ENCODE measurements at places on chromosomes 7 and 10.

- DNase-seq = no peak
These were observed 34.0 kb downstream of the TMEM270 start for GRCh38 chr7:73894733-73895551.

DNA sequence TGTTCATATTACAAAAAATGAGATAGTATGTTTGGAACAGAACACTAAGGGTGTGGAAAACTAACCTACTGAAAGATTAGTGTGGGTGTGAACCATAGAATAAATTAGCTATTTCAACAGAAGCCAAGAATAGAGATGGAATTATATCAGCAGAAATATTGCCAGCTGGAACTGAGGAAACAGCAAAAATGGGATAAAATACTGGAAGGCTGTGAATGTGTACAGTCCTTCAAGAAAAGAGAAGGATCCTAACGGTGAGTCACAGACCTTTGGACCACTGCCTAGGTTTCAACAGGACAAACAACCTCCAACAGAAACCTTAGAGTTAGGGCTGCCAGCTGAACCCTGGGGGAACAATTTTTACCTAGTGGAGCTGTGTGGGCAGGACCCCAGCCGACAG is 395.0 kb downstream of the ZWINT start:
- no peak for DNase-seq

DNA sequence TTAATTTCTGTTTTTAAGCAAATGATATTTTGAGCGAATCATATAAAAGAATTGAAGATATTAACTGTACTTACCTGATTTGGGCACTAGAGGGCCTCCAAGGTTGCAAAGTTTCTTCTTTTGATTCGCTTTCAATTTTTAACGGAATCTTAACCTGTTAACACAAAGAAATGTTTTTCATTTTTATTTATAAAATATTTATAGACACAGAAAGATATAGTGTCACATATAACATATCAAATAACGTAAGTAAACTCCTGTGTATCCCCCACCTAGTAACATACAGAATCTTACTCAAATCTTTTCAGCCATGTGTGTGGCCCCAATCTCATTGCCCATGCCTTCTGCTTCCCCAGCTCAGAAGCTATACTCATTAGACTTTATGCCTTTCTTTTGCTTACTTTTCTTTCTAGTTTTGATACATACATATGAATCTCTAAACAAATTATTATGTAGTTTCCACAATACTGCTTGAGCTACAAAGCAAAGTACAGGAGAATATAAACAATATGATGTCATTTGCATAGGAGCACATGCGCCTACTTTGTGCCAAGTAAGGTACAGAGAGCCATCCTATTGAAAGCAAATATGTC is 49.5 kb upstream of the ZPBP start:
- peak; percentile 51 for DNase-seq

DNA sequence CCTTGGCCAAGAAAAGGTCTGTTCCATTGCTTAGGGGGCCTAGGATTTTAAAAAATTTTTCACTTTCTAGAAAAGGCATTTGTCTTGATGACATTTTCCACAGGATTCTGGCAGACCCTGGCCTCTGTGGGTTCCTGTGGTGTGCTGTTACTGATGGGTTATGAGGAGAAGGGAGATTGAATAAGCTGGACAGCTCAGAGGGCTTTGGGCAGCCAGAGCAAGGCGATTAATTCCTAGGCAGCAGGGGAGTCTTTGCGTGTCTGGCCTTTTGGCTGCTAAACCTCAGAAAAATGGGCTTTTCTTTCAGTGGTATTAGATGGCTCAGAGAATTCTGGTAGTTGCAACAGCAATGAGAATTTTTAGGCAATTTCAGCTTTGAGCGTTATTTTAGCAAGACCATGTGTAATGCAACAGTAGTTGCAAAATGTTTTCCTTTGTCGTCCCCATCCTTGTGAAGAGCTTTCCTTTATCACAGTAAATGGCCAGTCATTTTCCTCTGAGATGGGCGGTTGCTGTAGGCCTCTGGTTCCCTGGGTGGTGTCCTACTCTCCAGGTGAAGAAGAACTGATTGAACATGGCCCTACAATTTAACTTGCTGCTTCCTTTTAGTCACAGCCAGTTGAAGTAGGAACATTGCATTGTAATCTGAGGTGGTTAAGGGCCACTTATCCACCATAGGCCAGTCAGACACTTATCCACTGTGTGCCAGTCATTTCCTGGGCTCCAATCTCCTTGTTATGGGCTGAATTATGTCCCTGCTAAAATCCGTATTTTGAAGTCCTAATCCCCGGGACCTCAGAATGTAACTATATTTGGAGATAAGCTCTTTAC is 43.2 kb downstream of the SH2D4B start:
- no peak for DNase-seq

DNA sequence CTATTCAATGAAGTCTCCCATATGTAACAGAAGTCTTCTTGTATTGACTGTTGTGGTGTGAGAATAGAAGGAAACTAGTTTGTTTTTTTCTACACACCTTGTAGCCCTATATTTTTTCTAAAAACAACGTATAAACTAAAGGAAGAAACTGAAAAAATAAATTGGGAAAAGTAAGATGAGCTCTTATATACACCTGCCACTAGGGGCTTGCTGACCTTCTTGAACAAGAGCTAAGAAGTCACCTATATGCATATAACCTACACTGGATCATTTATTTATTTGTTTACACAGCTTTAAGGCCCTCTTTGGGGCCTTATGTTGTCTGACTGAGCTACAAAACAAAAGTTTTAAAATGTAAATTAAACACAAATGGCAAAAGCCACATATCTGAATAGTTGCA is 383.0 kb downstream of the HPSE2 start:
- DNase-seq = no peak

DNA sequence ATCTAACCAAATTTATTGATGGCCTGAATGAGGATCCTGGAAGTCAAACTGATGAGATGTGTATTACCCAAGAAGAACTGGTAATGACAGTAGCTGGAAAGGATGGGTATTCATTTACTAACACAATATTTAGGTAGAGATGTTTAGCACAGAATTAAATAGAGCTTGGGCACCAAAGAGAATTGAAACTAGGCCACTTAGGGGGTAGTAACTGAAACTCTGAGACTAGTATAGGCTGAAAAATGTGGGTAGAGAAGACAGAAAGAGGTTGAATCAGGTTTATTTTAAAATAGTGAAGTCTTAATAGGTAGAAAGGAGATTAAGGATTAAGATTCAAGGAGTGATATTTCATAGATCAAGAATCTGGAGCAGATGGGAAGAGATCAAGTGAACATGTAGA is 155.8 kb downstream of the MLLT10 start:
- DNase-seq = no peak

DNA sequence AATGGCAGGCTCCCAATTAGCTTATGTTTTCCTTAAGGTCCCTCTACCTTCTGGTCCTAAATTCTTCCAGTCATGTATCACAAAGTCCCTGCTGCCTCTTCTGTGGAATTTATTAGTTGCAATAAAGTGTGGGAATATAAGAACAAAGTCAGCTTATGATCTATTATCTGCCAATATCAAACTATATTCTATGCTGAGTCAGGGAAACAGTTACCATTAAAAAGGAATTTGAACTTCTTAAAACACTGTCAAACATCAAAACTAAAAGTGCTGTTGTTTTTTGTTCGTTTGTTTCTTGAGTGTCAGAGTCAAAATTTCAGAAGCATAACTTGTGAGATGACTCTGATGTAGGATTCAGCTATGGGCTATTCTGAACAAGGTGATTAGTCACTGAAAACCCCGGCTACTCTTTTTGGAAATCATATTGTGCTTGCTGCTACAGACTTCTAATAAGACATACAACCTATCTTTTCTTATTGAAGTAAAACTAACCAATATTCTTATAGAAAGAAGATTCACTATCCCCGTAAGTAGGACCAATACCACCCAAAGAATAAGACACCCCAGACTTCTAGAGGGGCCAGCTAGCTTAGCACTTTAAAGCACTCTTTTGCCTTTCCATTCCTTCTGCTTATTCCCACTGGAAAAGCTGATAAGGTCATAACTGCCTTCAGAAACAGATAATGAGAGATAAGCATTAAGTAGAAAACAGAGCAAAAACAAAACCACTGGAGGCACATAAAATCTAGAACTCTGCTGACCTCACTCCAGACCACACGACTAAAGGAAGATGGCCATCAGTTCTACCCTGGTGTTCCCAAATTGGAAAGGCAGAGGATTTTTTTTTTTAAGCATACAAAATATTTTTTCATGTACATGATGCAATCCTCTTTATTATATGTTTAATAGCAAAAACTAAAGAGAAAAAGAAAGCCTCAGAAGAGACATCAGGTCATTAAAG is 370.6 kb downstream of the PARD3 start:
- DNase-seq = no peak

GRCh38 chr10:103535595-103535994 is 42.1 kb downstream of the NEURL1 start:
- no peak for DNase-seq

GRCh38 chr10:92291921-92292845 is 1.2 kb downstream of the MARCHF5 start:
- peak; percentile 25 for DNase-seq

DNA sequence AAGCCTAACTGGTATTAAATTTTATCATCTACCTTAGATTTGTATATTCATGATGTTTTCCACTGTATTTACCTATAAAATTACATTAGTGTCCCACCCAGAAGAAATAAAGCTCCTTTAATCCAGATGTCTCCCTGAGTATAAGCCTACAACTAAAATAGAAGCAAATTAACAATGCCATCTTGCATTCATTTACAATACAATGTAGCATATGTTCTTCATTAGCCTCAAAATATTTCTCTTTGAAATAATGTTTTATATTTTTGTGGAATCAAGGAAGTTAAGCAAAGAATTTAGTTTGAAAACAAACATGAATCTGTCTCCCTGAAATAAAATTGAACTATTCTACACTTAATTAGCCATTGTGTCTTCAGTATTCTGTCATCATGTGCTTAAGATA is 112.3 kb downstream of the CACNA2D1 start:
- no peak for DNase-seq

DNA sequence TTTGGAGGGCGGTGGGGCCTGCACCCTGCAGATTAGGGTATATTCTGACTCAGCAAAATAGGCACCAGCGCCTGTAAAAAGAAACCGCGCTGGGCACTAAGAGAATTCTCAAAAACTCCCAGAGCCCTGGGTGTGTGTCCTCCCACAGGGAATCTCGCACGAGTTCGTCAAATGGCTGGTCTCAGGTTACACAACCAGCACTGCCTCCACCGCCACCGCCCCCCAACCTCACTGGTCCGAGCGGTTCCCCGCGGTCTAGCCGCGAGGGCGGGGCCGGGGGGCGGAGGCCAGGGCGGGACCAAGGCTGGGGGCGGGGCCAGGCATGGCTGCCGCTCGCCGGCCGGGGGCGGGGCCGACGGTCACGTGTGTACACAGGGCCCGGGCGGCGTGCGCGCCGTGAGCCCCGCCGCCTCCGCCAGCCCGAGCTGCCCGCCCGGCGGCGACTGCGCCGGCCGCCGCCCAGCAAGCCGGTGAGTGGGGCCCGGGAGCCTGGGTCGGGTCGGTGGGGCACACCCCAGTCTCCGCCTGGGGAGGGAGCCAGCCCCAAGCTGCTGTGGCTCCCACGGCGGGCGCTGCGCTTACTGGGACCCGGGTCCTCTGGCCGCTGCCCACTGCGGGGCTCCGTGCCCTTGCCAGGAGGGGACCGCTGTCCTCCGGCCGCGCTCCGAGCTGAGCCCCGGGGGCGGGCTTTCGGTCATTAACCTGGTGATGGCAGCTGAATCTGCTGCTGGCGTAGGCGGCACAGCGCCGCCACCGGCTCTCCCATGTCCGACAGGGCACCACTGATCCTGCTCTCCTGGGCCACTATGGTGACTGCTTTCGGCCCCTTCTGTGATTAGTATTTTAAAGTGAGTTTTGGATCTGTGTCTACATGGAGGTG is at the start of gene GPR146:
TSS of gene GPR146 (plus strand) at position 358 of the 880 bp plus-strand sequence. CDS start 12,970 bp downstream, outside the sequence.
- DNase-seq = peak; percentile 86

GRCh38 chr10:15660990-15661389 is 58.7 kb downstream of the ITGA8 start:
- no peak for DNase-seq

GRCh38 chr7:99992330-99993038 is 16.7 kb upstream of the AZGP1 start:
- no peak for DNase-seq

GRCh38 chr7:11896663-11897062 is 64.7 kb upstream of the THSD7A start:
- no peak for DNase-seq

GRCh38 chr7:140998715-140999114 is 16.0 kb downstream of the MRPS33 start:
- DNase-seq = no peak

- DNase-seq = no peak
These were observed 6.0 kb downstream of the FKBP14 start for GRCh38 chr7:30020535-30020934.

DNA sequence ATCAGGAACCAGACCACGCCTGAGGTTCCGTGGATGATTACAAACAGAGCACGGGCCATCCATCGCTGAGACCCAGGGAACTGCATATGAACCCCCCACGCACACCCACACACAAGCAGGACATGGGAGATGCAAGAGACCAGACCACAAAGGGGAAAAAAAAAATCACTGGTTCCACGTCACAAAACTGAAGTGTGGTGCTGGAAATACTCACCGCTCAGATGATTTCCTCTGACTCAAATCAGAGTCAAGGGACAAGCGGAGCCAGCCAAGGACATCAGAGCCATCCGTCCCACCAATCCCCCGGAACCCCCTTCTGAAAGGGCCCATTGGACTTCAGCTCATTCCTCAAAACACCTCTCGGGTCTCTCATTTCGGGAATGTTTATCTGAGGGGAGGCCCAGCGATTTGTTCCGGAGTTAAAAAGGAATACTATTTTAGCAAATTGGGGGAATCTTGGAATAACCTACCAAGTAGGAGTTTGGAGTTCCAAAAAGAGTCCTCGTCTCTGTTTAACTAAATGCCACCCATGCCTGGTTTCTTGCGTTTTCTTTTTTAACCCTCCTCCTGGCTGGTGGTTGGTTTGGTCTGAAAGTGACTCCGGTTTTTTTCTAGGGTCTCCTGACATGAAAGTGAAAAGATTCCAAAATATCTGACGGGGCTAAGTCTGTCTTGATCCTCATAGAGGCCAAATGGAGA is 15.0 kb downstream of the SNX8 start:
- no peak for DNase-seq

DNA sequence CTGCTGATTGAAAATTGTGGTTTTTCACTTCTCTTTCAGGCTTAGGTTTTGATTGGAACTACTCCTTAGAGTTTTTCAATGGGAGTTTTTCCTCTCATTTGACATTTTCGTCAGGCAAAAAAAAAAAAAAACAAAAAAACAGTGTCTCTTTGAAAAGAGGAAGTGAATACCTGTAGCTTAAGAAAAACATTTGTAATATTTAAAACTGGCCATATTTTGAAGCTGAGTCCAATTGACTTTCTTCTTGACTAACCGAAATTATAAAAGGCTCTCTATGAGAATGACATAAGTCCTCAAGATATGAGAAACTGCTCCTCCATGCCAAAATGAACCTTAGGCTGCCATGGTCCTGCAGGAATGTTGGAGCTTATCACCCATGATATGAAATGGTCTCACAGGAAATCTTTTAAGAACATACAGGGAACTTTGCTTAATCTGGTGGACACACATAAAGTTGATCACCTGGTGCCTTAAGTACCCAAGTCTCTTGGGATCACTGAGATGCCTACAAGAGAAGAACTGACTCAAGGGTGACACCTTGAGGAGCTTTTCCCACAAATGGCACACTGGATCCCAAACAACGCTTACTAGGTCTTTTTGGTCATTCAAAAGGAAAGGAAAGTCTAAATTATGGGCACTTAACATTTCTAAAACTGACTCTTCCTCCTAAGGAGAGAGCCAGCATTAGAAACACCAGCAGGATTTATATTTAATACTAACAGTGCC is 263.4 kb downstream of the CDC14C start:
- no peak for DNase-seq

All from NCI-H1092 treated with DMSO at 0.1 percent for 48 hours (cell line).